NCI-H82 (cell line): ENCODE measurements at places on chromosomes 7 and 10.

GRCh38 chr7:38817526-38817925, 91.5 kb downstream of the VPS41 start:
- no peak for DNase-seq

DNA sequence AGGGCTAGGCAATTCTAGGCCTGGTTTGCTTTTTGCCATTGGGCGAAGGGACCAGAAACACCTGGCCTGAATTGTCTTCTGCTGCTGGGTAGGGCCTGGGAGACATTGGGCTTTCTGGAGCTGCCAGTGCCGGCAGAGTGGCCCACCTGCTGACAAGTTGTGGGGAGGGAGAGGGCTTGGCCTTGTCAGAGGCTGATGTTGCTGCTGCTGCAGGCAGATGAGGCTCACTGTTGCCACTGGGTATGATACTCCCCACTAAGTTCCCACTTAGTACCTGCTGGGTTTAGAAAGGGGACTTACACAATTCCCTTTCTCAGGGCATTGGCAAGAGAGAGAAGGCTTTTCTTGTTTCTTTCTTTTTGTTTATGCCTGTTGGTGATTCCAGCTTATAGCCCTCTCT, 289.6 kb upstream of the NPVF start:
- no peak for DNase-seq

GRCh38 chr10:34653530-34653929, 161.6 kb downstream of the PARD3 start:
- no peak for DNase-seq

GRCh38 chr7:70113536-70113935, 515.3 kb downstream of the AUTS2 start:
- DNase-seq = no peak

- no peak for DNase-seq
Observed at GRCh38 chr7:129702761-129703338, 91.3 kb downstream of the NRF1 start.

- DNase-seq = no peak
Observed at GRCh38 chr7:137434946-137435345, 91.4 kb upstream of the PTN start.

GRCh38 chr10:59830601-59831259, 75.6 kb downstream of the CCDC6 start:
- DNase-seq = peak; percentile 84

GRCh38 chr10:77391605-77392235, 245.9 kb downstream of the KCNMA1 start:
- peak; percentile 92 for DNase-seq

DNA sequence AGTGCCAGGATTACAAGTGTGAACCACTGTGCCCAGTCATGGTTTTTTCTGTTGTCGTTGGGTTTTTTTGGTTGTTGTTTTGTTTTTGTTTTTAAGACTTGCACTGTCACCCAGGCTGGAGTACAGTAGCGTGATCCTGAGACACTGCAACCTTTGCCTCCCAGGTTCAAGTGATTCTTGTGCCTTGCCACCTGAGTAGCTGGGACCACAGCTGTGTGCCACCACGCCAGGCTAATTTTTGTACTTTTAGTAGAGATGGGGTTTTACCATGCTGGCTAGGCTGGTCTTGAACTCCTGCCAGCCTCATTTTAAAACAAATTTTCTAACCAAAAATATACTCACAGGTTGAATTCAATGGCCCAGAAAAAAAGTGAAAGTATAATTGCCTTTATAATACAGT, 174.1 kb downstream of the AHR start:
- DNase-seq = no peak

DNA sequence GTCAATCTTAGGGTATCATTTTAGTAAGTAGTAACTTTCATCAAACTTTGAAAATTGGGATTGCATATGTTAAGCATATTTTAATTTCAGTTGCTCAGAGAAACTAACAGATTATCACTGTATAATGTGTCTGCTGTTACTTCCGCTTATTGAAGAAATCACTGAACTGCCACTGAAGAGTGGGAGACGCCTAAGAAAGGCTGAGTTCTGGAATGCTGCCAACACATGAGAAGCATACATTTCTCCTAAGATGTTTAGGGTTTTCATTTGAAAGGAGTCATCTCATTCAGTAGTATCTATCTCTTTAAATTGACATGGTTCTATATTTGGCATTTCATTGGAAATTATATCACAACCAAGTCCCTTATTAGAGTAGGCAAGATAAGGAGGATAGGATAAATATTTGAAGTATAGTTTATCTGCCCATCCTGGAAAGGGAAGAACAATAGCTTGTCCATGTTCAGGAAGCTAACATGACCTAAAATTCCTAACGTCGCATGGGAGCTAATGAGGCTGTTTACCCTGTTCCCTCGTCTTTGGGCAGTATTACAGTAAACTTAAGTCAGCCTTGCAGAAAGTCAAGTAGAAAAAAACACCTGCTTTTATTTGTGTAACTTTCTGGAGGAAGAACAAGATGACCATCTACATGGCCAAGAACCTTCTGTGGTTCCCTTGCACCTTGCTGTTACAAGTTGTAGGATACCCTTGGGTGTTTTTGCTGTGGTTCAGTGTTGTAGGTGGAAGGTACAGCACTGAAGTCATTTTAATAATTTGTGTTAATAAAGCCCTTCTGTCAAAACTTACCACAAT, 67.3 kb downstream of the NHLRC2 start:
- DNase-seq = no peak

DNA sequence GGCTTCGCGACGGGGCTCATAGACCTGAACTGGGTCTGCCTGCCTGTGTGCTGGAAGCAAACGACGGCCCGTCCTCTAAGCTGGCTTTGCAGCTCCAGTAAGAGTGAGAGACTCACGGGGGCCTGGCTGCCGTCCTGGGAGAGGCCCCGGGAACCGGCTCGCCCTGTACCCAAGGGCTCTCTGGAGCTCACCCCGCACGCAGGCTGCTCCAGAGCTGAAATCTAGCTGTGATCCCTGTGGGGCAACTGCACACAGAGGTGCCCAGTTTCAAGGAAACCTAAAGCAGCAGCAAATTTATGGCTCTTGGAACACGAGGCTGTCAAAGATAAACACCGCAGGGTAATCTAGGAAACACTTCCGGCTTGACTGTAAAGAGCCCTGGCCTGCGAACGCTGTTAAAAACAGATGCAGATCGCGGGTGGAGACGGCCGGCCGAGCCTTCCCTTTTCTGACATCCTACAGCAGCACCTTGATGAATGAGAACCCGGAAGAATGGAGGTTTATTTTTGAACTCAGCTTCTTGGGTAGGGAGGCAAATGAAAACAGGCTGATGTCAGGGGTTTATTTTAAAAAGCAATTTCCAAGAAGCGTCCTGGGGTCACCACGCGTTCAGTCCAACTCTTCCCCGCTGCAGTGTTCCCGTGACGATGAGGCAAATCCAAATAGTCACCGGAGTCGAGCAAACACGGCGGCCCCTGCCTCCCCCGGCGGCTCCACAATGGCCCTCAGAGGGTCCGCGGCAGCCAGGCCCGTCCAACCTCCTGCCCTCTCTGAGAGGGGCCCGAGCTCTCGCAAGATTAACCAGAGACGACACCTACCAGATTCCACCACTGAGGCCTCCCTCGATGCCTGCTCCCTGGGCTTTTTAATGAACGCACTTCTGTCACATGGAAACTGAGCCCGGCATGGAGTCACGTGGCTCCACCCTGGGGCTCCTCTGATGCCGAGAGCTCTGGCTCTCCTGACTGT, 29.6 kb downstream of the AMZ1 start:
- no peak for DNase-seq

DNA sequence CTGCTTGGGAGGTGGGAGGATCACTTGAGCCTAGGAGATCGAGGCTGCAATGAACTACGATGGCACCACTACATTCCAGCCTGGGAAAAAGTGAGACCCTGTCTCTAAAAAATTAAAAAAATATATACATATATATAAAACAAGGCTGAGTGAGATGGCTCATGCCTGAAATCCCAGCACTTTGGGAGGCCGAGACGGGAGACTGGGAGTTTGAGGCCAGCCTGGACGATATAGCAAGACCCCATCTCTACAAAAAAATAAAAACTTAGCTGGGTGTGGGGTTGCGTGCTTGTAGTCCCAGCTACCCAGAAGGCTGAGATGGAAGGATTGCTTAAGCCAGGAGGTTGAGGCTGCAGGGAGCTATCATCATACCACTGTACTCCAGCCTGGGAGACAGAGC, 87.6 kb downstream of the CARD11 start:
- DNase-seq = no peak

GRCh38 chr7:157514306-157514705, 177.5 kb downstream of the DNAJB6 start:
- no peak for DNase-seq

GRCh38 chr7:53422291-53422690, 386.9 kb downstream of the POM121L12 start:
- DNase-seq = no peak

GRCh38 chr10:34814223-34814912, 728 bp downstream of the PARD3 start:
- DNase-seq = peak; percentile 45

DNA sequence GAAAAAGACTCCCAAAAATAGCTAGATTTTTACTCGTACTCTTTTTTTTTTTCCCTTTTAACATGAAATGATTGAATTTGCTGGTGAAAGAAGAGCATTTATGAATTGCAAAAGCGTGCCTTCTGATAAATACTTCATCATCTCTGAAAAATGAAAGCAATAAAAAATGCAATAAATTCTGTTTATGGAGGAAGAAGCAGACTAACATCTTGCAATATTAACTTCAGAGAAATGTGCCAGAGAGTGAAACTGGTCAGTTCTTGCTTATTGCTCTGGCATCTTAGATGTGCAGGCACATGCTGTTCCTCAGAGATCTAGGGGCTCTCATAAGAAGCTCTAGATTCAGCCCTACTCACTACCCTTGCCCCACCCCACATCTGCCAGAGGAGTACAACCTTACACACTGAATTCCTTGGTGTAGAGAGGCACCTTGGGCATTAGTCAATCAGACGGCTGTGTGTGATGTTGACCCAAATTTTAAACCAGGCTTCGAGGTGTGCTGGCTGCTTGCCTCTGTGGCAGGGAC, 891.1 kb upstream of the GHITM start:
- no peak for DNase-seq

DNA sequence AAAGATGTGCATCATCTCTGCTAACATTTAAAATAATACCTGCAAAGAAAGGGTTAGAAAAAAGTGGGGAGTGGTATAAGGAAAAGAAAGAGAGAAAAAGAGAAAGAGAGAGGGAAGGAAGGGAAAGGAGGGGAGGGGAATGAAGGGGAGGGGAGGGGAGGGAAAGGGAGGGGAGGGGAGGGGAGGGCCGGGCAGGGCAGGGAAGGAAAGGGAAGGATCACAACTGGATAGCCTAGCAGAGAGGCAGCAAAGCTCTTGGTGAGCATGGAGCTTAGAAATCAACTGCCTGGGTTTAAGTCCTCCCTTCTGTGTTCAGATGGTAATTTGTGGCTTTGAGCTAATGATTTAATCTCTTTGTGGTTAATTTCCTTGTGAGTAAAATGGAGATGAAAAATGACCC, 5.4 kb upstream of the FAM237B start:
- DNase-seq = peak; percentile 79

GRCh38 chr10:78981257-78981969, 87.4 kb upstream of the ZMIZ1 start:
- no peak for DNase-seq

DNA sequence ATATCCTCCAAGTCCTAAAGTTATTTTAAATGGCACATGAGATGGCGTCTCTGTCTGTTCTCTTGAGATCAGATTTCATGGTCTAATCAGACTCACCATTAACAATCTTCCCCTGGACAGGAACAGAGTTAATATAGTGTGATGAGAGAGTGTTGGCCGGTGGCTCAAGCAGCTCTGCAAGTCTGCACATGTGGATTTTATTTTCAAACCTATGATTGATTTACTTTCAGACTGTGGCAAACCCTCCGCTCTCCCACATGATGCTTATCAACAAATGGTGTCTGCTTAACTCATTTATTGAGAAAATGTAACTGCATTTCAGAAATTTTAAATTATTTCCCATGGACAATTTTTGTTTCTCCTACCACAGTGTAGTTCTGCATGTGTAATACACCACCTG, 46.5 kb upstream of the HGF start:
- no peak for DNase-seq

- DNase-seq = no peak
Observed at GRCh38 chr7:41319581-41319980, 383.3 kb downstream of the INHBA start.

- DNase-seq = no peak
Observed at GRCh38 chr10:3702569-3702968, 82.4 kb downstream of the KLF6 start.

DNA sequence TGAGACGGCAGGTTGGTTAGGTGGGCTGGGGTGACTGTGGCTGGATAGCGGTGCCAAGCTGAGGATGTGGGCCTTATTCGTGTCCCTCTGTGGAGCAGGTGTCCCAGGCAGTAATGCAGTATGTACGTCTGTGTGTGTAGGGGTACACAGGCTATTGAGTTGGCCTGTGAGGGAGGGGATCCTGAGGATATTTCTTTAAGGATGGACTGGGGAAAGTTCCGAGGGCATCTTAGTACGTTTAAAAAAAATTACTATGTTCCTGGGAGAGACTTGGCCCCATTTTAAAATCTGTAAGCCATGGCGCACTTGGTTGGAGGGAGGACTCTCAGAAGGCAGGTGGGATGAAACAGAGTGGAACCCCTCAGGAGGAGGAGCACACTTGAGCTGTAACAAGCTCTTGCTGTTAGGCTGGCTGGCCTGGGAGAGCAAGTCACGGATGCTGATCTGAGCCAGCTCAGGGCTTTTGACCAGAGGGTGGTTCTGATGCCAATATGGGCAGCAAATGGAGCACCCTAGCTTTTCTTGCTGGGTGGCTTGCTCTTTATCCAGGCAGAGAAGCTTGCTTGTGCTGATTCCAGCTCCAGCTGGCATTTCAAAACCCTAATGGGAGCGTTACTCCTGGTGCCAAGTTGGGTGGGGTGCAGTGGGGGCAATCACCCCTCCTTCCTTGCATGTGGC, 765 bp downstream of the WBP1L start:
- no peak for DNase-seq

DNA sequence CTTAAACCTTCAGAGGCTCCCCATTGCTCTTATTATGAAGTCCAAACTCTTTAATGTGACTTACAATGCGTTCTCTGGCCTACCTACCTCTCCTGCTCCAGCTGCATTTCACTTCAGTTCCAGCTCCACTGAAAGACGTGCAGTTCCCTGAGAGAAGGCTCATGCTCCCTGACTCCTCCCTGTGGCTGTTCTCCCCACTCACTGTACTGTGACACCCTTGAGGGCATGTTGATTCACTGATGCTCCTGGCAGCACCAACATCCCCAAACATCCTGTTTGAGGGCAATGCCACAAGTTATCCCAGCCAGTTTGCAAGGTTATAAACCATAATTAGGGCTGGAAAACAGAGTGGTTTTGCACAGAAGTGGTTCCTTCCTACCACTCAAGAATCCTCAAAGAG, 111.2 kb downstream of the LSM5 start:
- DNase-seq = no peak

DNA sequence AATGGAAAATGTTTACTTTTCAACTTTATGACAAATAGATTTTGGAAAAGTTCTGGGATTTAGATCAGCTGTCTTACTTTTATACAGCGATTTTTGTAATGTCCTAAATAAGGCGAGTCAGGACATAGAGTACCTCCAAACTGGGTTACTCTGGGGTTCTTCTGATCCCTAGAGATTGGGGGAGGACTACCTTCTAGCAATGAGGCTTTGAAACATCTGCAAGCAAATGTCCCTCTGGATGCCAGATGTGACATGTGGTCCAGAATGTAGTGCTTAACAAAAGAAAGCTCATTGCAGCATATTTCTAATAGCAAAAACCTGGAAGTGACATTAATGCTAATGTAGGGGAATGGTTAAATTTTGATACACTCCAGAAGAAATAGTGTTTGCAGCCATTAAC, 36.1 kb downstream of the ABRAXAS2 start:
- no peak for DNase-seq

- DNase-seq = no peak
Observed at GRCh38 chr7:98038321-98038720, 48.3 kb upstream of the OCM2 start.

- no peak for DNase-seq
Observed at GRCh38 chr7:3510101-3511020, 209.3 kb downstream of the SDK1 start.
